ENCODE measurements at places on chromosomes 16 and 17.
A peak's percentile ranks its signal among the peaks of the same experiment; 100 is the strongest.

- DNase-seq = no peak
Observed at GRCh38 chr17:80929449-80929848, 62.2 kb upstream of the CHMP6 start.

GRCh38 chr17:73713136-73713535 lies 68.9 kb upstream of the SDK2 start:
- no peak for DNase-seq

DNA sequence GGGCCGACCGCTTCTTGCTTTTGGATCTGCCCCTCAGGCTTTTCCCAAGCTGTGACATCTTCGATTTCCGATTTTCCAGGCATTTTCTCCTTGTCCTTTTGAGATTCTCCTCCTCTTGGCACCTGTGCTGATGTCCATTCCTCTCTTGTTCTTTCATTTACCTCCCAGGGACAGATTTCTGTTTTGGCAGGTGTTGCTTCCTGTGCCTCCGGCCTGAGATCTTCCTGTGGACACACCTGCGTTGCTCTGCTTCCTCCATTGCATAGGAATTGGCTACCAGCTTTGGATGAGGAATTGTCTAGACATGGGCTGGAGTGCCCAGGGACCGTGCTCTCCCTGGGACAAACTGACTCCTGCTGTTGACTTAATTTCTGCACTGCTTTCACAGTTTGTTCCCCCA lies 15.1 kb downstream of the GPR179 start:
- DNase-seq = no peak

DNA sequence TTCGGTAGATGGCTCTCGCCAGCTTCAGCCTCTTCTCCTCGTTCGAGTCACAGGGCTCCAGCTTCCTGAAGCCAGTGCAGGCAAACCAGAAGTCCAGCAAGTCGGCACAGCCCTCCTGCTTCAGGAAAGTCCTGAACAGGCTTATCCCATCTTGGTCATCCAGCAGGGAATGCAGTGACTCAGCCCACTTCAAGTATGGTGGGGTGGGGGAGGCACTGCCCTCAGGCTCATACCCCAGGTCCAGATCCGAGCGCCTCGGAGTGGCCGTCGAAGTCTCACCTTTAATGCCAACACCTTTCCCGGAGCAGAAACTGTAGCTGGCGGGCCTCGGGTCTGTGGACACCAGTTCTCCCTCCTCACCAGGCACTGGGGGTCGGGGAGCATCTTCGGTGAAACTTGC lies 5.9 kb downstream of the AXIN1 start:
- DNase-seq = no peak

DNA sequence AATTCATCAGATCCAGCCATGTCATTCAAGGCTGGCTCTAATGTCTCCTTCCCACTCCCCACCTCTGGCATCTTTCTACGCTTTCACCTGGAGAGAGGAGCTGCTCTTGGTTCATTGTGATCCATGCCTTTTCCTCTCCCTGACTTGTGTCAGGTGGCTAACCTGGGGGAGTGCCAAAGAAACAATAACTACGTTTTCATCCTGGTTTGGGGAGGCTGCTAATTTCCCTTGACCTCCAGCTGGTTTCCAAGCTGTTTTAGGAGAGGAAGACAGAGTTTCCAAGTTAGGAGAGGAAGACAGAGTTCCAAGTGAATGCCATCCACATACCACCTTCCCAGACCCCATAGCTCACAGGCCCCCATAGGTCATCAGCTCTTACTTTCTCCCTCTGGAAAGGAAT lies 40.0 kb upstream of the HLF start:
- DNase-seq = no peak

- peak; percentile 82 for DNase-seq
Observed at GRCh38 chr17:75250009-75250471, 11.4 kb downstream of the GGA3 start.

- DNase-seq = no peak
Observed at GRCh38 chr17:29590411-29591145, 1.1 kb upstream of the GIT1 start.

GRCh38 chr17:44979426-44979995 lies 11.4 kb upstream of the C1QL1 start:
- DNase-seq = no peak

- DNase-seq = no peak
Observed at GRCh38 chr16:54488729-54489128, 202.1 kb upstream of the IRX3 start.

DNA sequence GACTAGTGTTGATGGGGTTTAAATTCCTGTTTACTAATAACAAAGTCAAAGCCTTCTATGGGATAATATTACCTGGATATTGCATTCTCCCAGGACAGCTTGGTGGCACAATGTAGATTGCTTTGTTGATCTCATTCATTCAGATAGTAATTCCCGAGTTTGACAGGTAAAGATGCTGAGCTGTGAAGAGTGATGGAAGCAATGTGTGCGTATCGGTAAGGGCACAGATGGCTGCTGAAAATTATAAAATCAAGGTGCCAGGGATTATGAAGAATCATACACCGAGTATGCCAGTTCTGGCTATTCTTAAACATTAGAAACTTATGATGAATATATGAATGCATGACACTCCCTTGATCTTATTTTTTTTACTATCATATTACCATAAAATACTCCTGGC lies 100.6 kb upstream of the CNTNAP4 start:
- no peak for DNase-seq

GRCh38 chr17:80364091-80364691 lies 50.8 kb upstream of the ENDOV start:
- peak; percentile 23 for DNase-seq

DNA sequence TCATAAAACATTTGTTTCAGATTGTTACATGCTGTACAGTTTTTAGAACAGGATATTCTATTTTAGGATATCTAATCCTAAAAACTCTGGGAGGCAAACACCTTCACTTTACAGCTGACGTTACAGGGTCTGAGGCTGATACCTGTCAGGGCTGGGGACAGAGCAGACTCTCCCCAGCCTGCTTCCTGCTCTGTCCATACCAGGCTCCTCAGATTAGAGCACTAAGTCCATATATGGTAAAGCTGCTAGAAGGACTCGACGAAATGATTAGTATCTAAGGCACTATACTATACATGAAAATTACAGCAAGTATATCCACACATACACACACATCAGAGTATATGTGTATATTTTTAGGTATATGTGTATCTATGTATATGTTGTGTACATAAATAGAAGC lies 125.2 kb downstream of the ZFHX3 start:
- DNase-seq = no peak

DNA sequence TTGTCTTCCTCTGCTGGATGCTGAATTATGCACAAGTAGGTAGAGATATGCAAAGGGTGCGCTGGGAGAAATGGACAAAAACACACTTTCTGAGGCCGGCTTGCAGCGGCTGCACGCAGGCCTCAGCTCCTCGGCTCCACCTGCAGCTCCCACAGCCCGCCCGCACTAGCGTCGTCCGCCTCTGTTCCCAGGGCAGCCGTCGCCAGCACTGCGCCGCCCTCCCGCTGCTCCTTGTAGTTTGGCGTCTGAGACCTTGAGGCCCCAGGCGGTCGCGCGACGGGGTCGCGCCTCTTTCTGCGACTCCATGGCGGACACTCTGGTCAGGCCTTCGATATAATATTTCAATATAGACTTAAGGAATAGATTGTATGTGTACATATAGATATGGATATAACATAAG lies 24.8 kb downstream of the SLFN12 start:
- no peak for DNase-seq

DNA sequence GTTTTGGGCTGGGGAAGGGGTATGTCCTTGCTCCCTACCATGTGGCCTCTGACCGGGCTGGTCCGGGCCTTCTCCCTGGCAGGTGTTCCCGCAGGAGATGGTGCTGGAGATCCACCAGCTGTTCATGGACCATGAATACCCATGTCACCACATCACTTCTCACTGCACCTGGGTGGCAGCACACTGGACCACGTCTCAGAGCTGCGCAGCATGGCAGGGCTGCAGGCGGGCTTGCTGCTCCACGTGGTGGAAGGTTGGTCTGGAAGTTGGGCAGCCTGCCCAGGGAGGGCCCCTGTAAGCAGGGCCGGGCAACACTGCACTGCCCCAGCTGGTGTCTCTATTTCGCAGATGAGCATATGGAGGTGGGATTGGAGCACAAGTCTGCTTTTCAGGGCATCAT lies 169.5 kb upstream of the ZNF267 start:
- no peak for DNase-seq

DNA sequence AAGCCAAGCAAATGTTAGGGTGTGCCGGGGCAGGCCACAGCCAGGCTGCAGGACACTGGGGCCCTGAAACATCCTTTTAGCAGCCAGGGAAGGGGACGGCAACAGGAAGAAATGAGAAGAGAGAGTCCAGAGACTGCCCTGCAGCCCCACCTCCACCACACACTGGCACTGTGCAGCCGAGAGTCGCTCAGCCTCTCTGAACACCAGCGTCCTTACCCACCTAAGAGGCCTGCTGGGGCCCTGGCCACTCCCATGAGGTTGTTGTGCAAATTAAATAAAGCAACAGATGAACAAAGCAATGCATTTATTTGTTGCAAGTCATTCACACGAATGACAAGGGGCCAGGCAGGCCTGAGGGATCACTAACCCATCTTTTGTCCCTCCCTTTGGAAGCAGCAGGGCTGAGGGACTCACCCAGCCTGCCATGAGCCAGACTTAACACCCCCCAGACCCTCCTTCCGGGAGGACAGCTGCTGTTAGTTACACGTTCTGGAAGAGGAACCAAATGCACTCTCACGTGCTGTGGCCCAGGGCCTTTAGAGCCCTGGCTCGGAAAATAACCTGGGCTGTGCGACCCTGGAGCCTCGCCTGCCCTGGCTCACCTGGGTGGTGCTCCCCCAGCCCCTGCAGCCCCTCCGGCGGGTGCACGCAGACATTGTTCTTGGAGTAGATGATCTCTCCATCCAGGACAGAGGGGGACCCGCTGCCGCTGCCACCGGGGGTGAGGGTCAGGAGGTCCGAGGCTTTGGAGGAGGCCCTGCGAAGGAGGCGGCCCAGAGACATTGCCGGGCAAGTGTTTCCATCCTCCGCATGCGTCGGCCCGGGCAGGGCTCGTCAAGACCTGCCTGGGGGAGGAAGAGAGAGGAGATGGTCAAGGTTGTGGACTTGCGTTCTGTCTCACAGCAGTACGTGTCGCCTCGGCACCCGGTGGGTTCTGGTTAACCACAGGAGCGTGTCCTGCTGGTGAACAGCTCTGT lies 22.6 kb downstream of the TBC1D16 start:
- DNase-seq = no peak

DNA sequence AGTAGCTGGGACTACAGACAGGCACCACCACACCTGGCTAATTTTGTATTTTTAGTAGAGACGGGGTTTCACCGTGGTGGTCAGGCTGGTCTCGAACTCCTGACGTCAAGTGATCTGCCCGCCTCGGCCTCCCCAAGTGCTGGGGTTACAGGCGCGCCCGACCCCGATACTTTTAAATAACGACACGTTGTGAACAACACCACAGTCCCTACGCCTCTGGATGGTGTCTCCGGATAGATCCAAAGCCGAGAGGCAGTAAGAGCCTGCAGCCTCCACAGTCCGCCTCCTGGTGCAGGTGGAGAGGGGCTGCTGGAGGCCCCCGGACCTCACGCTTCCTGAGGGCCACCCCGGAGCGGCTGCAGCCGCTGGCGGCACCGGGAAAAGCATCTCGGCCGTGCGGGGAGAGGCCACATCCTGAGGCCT lies 741 bp upstream of the TLCD3A start:
- DNase-seq = no peak

- no peak for DNase-seq
Observed at GRCh38 chr16:16019488-16019887, 70.1 kb downstream of the ABCC1 start.
